ENCODE measurements at places on chromosomes 7 and 10.
A peak's percentile ranks its signal among the peaks of the same experiment; 100 is the strongest.

DNA sequence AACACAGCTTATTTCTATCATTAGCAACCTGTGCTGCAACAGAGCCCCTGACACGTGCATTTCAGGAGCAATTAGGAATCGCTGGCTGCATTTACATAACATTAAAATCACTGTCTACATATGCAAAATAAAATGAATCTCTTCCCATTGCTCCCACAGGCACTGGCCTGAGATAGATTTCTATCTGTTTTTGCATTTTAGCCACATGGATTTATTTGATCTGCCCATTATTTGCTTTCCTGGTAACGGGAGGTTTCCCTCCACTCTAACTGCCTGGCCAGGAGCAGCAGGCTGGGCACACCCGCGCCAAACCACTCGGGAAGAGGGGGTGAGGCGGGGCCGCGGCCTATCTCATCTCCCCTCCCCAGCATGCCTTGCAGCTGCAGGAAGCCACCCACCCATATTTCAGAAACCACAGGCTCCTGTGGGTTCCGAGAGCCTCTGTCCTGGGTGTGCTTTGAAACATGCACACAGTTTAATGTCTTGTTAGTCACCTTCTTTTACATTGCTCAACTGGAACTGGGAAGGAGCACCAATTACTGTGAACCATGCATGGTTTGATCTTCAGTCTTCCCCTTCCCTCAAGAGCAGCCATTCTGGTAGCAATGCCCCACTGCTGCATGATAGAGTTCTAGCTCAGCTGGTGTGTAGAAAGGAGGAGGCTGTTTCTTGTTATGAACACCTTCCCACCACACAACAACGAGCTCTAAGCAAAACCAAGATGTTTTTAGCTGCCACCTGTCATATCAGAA is 37.7 kb upstream of the IKZF1 start:
- DNase-seq: peak; percentile 74

DNA sequence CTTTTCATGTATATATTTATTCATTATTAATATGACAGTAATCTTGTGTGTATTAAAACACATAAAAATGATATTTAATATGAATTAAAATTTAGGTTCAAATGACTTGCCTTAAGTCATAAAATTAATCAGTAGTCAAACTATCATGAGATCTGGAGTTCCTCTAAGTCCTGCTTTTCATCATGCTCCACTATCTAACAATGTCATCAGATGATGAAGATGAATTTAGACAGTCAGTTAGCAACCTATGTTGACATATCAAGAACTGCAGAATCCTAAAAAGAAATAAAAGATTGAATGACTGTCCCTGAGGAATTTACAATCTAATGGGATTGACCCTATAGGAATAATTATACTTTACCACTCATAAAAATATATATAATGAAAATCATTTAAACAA is 7.1 kb downstream of the CABCOCO1 start:
- no peak for DNase-seq

- DNase-seq: no peak
These were observed 1.8 kb downstream of the FRAT2 start for GRCh38 chr10:97332591-97333350.

DNA sequence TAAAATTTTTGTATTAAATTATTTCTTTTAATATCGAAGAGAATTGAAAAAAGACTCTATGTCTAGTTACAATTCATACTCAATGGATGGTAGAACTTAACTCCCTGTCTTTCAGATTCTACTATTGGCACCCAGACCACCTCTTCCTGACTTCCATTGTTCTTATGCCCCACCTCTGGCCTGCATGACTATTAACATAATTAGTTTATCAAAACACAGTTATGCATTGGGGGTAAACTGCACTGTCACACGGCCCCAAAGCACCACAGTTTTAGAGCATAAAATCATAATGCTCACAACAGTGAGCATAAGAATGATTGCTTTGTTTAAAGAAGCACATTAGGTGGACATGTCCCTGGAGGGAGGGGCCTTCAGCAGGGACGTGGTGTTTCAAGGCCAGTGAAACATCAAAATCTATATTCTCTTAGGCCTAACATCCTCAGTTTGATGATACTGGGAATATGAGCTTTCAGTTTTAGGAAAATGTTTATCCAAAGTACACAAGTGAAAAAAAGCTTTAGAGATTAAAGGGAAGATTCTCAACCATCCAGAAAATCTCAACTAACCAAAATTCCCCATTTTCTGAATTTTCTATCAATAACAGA is 79.8 kb downstream of the NRP1 start:
- no peak for DNase-seq

DNA sequence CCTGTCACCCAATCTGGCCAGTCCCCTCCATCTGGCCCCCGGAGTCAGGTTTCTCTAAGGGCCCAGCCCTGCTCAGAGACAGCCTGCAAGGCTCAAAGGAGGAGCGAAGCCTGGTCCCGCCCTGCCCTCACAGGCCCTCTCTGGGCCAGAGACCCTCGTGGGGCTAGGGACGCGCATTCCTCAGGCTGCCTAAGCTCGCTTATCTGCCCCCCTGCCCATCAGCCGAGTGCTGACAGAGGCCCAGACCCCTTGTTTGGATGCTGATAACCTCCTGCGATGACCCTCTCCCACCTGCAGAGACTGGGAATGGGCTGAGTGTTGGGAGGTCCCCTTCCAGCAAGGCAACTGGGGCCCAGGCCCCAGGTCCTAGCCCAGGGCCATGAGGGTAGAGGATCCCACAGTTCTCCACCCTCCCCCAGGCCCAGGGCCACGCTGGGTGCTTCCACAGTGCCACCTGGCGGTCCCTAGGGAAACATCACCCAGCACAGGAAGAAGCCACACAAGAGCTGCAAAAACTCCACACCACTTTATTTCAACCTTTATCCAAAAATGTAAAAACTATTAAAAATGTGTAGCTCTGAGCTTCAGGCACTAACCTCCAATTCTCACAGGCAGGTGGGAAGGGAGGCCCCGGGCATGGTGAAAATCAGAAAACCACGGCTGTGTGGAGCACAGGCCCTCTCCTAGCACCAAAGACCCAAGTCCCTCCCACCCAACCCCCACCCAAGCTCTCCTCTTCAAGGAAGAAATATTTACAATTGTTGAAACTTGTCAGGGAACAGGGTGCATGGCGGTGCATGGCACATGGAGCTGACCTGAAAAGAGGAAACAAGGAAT is 2.2 kb downstream of the NPM3 start:
- peak; percentile 65 for DNase-seq

- no peak for DNase-seq
These were observed 8.1 kb upstream of the CUZD1 start for GRCh38 chr10:122853665-122854313.

DNA sequence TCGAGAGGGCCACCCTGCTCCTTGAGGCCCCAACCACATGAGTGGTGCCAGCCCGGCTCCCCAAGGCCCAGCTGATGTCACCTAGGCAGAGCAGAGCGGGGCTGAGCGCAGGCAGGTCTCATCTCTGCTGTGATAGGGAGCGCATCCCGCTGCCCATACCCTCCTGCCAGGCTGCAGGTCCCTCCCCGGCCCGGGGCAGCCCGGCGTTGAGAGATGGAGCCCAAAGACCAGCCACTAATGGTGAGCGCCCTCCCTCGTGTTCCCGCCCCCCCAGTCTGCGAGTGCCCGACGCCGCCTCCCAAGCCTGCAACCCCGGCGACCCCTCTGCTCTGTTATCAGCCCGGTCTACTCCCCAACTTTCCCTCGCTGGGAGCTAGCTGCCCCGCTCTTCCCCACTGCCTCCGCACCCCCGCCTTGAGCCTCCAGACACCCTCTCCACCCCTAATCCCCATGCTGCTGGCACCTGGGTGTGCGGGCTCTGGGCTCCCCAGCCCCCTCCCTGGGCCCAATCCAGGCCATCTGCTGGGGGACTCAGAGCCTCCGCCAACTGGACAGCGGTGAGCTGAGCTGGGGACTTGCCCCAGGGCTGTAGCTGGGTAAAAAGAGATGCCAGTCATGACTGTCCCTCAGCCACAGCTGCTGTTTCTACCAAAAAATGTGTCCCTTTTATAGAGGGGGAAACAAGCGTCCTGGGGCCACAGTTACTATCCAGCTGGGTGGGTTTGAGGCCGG is 19.7 kb upstream of the CHST12 start:
- DNase-seq: no peak

- DNase-seq: peak; percentile 4
These were observed 199.5 kb downstream of the SKAP2 start for GRCh38 chr7:26664735-26665416.

GRCh38 chr7:55786901-55787300 is 75.7 kb downstream of the SEPTIN14 start:
- DNase-seq: no peak

DNA sequence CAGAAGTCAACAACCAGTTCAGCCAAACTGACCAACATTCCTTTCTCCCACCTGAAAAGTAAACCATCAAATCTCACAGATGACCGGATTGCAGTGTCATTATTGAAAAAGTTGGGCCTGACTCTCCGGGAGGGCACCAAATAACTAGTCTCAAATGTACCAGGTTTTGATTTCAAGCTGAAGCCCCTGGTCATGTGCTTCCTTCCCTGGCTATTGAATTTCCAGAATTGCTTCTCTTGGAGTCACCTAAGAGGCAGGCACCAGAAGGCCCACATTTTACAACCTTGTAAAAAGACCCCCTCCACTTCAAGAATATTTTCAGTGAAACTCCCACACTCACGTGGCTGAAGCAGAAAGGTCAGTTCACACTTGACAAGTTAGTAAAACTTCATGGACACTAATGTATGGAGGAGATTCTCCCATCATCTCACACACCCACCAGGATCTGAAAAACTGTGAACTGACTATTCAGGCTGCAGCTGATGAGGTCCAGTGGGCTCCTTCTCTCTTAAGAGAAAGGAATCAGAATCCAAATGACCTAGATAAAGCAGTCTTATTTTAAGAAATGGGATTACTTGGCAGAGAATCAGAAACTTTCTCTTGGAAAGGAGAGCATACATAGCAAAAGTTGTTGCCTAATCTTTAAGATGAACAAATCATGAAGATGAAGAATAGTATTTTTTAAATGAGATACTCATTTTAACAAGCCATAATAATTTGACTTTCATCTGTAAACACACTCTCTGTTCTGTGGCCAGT is 53.6 kb downstream of the DLD start:
- DNase-seq: no peak

- no peak for DNase-seq
These were observed 106.7 kb downstream of the WDFY4 start for GRCh38 chr10:48791267-48791928.

DNA sequence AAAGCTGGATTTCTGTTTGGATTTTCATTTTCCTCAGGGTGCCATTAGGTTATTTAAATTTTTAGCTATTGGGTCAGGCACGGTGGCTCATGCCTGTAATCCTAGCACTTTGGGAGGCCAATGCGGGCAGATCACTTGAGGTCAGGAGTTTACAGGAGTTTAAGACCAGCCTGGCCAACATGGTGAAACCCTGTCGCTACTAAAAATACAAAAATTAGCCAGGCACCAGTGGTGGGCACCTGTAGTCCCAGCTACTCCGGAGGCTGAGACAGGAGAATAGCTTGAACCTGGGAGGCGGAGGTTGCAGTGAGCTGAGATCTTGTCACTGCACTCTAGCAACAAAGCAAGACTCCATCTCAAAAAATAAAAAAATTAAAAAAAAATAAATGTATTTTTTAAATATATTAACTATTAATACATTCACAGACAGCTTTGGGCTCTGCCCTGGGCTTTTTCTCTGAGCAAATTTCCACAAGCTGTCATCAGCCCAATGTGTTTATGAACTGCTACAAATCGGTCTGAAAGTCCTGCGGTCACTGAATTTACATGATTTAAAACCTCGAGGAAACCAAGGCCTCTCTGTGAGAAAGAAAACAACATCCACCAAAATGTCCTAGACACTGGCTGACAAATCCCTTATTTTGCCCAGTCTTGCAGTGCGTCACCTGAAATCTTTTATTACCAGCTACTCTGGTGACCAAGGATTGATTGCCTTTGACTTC is 19.2 kb upstream of the PLEKHS1 start:
- DNase-seq: no peak

- no peak for DNase-seq
These were observed 36.6 kb downstream of the POR start for GRCh38 chr7:75951506-75951905.

- DNase-seq: no peak
These were observed 231.2 kb upstream of the SEMA3A start for GRCh38 chr7:84425702-84426259.

DNA sequence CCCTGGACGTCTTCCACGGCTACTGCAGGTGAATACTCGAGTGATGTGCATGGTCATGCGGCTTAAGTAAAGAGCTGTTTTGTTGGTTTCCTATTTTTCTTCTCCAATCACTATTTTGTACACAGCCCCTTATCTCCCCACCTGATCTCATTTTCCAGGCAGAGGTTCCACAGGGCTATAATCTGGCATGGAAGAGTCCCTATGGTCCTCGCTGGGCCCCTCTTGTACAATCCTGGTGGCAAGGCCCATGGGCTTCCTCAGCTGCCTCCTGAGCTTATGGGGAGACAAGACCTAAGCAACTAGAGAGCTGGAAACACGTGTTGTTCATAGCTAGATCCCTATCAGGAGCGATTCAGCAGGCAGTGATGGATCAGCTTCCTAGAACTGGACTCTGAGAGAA is 181.3 kb upstream of the ADO start:
- no peak for DNase-seq

DNA sequence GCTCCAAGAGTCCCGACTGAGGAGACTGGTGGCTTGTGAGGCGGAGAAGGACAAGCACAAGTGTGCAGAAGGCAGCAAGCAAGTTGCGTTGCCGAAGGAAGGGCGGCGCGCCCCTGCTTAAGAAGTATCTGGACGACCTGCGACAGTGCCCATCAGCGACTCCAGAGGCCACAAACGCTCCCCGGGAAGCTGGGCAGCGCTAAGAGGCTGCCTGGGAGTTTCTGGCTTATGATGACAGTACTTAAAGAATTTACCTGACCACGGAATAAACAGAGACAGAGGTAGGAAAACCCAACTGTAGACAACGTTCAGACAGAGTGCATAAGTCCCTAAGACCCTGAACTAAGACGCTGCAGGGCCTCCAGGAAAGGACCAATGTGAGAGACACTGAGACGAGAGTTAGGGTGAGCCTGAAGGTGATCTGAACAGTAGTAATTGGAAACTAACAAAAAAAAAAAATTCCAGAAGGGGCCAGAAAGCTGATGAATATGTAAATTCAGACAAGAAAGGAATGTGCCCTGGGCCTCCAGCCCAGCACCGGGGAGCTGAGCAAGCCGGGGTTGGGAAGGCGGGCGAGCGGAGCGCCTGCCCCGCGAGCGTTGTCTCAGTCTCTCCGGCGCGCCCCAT is 1.0 kb downstream of the OSBPL3 start:
- DNase-seq: no peak

DNA sequence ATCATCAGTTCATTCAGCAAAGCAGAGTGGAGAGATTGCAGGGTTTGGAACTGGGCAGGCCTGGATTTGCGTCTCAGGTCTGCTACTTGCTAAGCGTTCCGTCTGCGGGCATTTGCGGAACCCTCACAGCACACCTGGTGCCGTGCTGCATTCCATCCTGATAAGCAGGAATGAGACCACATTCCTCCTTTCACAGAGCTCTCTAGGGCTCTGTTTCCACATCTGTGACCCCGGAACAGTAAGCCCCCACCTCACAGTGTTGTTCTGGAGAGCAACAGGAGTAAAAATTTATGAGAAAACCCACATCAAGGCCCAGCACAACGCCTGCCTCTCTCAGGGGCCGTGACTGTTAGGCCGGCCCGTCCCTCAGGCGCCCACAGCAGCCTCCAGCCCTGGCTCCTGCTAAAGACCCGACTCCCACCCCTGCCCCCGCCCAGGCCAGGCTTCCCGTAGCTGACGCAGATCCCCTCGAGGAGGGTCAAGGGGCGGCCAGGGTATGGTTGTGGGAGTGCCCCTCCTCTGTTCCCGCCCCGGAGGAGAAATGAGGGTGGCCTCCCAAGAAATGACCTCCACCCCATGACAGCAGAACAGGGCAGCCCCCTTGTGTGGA is 128.9 kb downstream of the RGS10 start:
- DNase-seq: no peak

GRCh38 chr10:50501924-50502452 is 121.8 kb downstream of the SGMS1 start:
- DNase-seq: no peak
